ENCODE measurements at places on chromosomes 7 and 10.

GRCh38 chr10:7258948-7259523 is 151.8 kb downstream of the SFMBT2 start:
- DNase-seq = peak; percentile 95

- no peak for DNase-seq
Observed at GRCh38 chr7:106358103-106358663, 73.4 kb upstream of the NAMPT start.

DNA sequence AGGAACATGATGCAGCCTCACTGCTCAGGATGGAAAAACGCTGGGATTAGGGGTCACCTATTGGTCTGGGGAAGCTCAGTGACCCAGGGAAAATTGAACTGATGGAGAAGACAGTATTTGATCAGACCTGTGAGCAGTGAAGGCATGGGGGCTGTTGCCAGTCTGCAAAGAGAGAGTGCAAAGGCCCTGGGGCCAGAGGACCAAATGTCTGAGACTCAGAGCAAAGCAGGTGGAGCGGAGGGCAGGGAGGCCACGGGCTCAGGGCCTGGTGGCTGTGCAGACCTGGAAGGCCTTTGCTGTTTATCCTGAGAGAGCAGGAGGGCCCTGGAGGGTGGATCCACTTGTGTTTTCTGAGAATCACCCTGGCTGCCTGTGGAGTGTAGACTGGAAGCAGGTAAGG is 67.1 kb downstream of the INPP5A start:
- DNase-seq = no peak

DNA sequence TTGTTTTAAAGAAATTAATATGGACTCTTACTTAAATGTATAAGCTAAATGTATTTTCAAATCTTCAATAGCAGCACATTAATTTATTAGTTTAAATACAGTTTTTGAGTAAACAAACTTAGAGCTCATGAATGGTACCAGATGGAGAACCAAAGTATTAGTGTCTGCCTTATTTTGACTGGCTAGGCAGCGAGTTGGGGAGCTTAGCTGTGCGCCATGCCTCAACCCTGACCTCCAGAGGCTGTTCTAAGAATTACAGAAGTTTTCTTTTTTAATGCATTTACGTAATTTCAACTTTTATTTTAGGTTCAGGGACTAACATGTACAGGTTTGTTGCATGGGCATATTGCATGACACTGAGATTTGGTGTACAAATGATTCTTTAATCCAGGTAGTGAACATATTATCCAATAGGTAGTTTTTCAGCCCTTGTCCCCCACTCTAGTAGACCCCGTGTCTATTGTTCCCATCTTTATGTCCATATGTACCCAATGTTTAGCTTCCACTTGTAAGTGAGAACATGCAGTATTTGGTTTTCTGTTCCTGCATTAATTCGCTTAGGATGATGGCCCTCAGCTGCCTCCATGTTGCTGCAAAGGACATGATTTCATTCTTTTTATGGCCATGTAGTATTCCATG is 166.8 kb downstream of the IQUB start:
- DNase-seq = peak; percentile 1

DNA sequence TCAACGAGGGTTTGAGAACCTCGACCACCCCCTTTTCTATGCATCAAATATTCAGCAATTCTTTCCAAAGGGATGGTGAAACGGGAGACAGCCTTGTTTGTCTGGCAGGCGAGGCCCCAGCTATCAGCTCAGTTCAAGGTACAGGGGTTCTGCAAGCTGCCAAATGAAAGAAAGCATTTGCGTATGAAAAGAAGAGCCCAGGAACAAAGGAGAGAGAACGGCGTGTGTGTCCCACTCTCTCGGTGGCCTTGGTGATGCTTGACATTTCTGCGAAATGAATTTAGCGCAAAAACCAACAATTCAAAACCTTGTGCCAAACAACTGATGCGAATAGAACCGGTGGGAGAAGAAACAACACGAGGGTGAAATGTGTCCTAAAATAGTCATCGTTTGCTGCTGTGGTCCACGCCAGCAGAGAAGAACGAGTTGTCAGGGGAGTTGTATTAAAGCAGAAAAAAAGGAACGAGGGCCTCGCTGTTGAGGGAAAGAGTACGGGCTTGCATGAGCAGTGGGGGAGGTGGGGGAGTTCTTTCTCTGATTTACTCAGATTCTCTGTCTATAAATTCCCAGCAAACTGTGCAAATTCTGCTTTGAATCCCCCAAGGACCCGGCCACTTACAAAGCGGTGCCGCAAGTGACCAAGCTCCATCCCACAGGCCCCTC is 97.7 kb downstream of the TMEM130 start:
- no peak for DNase-seq

DNA sequence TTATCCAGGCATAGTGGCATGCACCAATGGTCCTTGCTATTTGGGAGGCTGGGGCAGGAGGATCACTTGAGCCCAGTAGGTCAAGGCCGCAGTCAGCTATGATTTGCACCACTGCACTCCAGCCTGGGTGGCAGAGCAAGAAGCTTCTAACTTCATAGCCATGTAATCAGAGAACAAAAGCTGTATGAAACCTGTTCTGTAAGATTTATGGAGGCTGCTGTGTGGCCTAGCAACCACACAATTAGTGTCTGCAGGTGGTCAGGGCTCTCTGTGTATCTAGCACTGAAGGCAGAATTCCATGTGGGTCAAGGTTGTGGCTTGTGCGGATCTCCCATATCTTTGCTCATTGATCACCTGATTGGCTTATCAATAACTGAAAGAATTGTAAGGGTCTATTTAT is 221.5 kb upstream of the FOXK1 start:
- no peak for DNase-seq

DNA sequence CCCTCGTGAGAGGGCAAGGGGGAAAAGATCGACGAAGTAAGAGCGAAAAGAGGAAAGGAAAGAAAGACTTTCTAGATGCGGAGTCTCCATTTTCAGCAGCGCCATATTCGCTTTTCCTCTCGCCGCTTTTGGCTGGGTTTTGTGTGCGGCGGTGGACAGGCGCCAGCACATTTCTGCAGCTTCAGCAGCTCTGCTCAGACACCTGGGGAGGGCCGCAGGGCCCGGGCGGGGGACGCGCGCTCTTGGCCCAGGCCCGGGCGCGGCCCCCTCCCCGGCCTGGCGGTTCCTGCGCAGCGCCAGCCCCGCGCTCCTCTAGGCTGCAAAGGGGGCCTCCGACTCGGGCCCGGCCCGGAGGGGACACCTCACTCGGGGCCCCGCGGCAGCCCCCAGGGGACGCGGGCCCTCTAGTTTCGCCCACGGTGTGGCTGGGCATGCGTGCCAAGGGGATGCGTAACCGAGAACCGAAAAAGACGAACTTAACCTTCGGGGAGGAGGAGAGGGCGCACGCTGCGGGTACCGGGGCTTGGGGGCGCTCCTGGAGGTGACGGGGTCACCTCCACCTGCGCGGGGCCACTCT is 34.5 kb upstream of the EBLN1 start:
- DNase-seq = peak; percentile 69

DNA sequence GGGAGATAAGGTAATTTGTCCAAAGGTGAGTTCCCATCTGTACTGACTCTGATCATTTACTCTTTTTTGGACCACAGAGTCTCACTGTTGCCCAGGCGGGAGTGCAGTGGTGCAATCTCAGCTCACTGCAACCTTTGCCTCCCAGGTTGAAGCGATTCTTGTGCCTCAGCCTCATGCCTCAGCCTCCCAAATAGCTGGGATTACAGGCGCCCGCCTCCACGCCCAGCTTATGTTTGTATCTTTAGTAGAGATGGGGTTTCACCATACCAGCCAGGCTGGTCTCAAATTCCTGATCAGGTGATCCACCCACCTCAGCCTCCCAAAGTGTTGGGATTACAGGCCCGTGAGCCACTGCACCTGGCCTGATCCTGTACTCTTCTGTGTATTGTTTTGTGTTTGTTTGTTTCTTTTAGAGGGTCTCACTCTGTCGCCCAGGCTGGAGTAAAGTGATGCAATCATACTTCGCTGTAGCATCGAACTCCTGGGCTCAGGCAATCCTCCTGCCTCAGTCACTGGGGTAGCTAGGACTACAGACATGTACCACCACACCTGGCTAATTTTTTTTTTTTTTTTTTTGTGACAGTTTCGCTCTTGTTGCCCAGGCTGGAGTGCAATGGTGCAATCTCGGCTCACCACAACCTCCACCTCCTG is 2.4 kb downstream of the NOLC1 start:
- no peak for DNase-seq

DNA sequence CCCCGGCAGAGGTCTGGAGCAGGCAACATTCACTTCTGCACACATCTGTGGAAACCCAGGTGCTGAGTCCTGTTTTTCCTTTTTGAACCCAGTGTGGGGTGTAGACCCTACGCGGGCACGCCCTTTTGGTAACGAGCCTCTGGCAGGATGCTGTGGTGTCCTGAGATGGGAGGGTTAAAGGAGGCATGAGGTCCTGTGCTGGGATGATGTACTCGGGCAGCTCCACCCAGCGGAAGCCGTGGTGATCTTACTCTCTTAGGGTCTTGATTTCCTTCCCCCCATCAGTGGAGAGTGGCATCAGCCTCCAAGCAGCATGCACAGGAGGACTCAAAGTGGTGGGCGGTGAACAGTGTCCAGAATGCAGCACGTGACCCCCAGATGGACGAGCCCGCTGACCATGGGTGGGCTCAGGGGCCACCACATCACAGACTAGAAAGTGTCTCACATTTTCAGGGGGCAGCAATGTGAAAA is 148.6 kb downstream of the DNAJB6 start:
- DNase-seq = no peak

DNA sequence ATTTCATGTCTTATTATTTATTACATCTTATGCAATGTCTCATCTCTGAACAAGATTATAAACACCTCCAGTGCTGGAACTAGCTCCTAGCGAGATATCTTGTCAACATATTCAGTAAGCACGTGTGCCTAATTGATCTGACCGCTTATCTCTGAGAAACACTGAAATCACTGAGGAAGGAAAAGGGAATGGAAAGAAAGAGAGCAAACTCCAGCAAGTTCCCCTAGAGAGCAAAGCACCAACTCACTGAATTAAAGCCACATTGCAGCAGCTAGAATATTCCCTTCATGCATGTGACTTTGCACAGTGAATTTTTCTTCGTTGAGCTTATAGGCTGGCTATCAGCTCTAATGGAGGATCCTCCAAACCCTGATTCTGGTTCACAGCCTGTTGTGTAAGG is 177.1 kb upstream of the FRMD4A start:
- DNase-seq = no peak

DNA sequence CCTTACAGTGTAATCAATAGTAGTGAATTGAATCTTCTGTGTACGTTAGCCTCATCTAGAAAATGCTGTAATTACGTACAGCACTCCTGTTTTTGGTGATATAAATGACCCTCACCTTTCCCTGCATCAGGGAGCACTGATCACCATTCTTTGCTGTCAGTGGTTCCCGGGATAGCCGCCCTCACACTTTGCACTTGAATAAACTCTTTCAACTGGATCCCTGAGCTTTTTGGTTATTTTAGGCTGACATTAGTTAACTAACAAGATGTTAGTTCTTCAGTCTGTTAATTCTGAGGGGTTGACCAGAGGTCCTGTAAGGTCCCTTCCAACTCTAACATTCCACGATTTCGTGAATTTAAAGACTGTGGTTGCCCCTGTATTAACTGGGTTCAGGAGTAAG is 23.4 kb upstream of the ZC3HAV1 start:
- DNase-seq = no peak

DNA sequence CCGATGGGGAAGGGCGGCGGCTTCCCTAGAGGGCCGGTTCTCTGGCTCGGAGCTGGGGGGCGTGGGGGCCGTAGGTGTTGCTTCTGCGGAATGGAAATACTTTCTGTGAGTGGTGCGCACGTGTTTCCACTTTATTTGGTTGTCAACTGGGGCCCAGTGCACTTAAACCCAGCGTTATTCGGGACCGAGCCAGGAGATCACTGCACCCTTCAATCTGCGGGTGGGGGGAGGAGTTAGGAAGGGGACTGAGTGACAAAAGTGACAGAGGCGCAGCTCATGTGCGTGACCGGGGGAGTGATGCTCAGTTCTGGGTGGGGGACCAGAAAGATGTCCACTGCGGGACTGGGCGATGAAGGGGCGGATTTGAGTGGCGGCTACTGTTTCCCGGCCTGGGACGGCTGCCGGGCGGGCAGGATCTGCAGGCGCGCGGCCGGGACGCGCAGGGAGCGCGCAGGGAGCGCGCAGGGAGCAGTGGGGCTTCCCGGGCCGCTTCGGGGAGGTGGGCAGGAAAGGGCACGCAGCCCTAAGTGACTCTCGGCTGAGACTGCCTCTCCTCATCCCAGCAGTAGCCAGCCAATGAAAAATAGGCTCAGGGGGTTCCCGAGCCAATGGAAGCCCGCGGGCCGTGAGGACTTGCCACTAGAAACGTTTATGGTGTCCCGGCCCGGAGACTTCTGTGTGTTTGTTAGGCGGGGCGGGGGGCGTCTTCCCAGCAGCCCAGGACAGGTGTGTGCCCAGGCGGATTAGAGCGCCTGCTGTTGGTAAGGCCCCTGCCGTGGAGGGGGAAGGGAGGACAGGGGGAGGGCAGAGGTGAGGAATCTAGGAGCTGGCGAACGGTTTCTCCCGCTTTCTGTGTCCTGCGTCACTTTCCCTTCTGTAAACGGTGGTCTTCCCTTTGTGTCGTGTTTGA is 54.3 kb upstream of the KDM7A start:
- DNase-seq = no peak

DNA sequence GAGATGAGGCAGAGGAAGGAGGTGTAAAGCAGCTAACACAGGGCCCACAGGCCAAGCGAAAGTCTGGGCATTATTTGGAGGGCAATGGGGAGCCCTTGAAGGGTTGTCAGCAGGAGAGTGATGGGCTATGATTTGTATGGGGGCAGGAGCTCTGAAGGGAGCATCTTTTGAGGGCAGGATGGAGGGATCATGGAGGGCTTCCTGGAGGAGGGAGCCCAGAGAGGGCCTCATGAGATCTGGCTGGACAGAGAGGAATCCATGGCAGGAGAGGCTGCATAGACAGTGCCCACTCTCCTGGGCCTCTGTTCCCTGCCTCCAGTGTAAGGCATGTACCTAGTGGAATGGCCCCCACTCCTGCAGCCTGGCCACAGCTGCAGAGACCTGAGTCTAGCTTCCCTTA is 136.6 kb upstream of the PPIF start:
- no peak for DNase-seq

DNA sequence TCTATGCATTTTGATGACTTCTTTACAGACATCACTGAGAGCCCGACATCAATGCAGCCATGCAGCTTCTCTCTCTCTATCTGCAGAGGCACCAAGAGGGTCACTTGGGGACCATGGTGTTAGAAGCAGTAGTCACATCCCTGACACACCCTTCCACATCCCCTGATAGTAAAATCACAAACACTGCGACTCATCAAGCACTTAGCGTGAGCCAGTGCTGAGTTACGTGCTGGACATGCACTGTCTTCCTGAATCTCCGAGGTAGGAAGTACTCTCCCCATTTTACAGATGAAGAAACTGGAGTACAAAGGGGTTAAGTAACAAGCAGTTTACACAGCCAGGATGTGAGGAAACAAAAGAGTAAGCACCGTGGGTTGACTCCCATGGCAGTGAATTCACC is 109.2 kb downstream of the OSBPL3 start:
- DNase-seq = no peak

DNA sequence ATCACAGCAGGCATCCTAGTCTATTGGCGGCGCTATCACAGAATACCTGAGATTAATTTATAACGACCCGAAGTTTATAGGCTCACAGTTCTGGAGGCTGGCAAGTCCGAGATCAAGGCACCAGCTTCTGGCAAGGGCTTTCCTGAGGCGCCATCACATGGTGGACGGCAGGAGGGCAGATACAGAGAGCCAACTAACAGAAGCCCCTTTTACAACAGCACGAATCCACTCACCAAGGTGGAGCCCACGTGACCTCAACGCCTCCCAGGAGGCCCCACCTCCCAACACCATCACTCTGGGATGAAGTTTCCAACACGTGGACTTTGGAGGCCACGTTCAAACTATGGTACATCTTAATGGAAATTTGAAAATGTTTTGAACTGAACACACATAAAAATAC is 255.3 kb downstream of the ELFN1 start:
- peak; percentile 38 for DNase-seq
